ENCODE measurements at places on chromosomes 7 and 10.

- DNase-seq: no peak
Observed at GRCh38 chr7:45073031-45073785, 15.6 kb downstream of the NACAD start.

DNA sequence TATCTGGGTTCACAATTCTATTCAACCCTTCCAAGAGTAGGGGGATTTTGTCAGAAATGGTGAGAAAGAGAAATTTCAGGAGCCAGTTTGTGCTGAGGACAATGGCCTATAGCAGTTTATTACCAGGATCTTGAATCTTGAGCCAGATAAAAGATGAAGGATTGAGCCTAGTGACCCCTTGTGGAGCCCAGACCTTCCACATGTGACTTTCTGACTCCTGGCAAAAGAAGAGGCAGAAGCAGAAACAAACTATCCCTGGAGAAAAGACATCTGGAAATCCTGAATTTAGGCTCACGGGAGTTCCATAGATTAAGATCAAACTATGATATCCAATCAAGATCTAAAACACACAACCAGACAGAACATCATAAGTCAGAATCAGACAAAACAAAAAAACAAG lies 60.9 kb upstream of the CHRM2 start:
- DNase-seq: no peak

DNA sequence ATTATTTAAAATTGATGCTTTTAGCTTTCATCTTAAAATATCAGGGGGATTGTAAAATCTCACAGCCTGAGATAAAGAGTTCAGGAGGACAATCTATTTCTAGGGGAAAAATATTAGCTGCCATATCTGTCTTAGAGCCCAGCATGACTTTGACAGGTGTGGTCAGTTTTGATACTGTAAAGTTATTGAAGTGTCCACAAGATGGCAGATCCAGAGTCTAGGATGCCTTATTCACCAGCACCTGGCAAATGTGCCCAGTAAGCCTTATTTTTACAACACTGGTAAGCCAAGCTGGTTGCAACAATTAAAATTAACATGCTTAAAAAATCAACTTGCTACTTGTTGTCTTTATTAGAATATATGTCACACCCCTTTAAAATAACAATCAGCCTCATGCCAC lies 579.3 kb downstream of the SH2D4B start:
- no peak for DNase-seq

- DNase-seq: no peak
Observed at GRCh38 chr10:48526011-48526821, 78.7 kb downstream of the ARHGAP22 start.

DNA sequence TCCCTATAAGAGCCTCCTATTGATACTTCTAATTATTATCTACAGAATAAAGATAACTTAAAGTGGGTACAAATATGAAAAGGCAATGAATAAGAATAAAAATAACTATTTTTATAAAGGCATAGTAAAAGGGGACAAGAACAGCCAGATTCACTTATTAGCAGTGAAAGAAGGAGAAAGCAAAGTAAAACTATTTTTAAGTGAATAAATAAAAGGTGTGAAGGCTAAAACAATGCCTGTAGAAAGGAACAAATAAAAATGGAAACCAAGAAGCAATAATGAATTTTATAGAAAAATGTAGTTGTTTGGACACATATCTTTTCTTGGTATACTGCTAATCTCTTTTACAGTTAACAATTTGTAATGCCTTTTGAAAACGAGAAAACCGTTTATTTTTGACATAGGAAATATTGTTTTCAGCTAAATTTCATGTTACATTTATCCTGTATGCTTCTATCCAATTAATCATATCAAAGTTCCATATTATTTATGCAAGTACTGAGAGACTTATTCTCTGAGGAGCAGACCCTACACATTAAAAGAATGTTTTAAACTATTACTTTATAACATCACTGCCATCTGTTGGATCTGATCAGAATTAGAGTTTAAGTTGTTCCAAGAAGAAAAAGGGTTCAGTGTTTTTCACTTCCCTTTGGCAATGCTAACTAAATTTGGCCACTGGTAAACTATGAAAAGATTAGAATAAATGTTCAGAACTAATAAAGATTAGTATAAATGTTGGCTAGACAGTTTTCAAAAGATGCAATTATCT lies 59.1 kb downstream of the ARMC3 start:
- DNase-seq: no peak

DNA sequence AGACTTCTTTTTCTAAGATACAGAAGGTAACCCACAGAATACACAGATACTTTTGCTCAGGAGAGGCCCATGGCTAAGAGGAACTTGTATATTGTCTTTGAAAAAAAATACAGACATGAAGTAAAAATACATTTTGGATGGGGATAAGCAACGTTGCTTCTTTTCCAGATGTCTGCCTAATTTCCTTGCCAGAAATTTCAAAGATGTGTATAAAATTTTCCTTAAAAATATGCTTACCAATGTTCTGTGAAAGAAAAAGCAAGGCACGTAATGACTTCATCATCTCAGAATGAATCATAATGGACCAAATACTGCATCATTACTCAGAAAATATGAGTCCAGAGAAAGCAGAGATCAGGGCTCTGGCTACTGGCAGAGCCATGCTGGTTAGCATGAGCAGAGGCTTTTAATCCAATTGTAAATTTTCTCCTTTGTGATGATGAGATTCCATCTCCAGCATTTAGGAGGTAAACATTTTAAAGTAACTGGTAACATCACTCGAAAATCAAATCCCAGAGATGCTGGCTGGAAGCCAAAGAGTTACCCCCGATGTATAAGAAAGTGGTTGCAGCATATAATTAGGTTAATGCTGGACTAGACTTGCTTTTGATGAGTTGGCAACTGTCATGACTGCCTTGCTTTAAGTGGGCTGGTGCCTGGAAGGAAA lies 272.5 kb downstream of the SEMA3A start:
- no peak for DNase-seq

DNA sequence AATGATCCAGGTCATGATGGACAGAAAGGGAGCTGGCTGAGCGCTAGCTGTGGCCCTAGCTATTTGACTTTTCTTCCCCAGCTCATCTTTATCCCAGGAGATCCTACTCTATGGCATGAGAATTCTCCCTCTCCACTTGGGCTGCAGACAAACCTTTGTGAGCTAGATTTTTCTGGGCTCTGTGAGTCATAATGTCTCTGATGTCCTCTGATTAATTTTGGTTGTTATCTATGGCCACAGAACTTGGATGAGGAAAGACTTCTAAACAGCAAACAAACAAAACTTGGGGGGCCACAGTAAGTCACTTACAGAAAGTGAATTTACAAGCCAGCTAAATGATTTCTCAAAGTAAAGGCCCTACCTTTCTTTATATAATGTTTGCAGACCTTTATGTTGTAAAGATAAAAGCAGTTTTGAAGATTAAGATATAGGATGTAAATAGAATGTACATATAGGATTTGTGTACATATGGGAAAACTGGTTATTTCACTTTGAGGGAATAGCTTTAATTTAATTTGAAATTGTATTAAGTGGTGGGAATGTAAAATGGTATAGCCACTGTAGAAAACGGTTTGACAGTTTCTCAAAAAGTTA lies 10.4 kb downstream of the ABLIM1 start:
- DNase-seq: no peak

GRCh38 chr10:71397296-71398212 lies 834 bp downstream of the CDH23 start:
- DNase-seq: no peak

DNA sequence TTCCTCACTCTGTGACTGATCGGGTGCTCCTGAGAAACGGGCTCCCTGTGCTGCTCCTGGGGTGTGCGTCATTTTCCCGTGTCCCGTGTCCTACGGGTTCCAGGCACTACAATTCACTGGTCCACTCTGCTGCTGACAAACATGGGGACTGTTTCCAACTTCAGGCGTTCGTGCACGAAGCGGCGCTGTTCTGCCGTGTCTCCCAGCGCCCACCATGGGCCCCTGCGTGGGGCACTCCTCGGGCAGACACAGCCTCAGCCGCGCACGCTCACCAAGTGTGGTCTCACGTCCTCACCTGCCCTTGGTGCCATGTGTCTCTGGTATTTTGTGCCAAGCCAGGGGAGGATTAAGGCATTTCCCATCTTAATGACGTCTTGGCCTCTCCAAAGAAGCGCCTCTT lies 19.0 kb downstream of the GPR146 start:
- no peak for DNase-seq

DNA sequence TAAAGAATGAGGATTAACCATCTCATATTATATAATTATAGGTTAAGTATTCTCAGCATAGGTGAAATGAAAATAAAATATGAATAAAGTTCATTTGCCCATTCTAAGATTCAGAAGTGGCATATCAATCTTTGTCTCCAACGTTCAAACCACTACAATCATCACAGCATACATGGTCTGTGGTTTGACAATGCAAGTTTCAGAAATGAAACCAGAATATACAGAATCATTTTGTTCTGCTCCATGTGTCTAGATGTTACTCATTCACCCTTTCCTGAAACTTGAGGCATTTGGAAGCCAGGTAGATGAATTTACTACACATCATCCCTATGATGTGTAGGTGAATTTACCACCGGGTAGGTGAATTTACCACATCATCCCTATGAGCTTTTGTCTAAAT lies 44.5 kb upstream of the PPP1R3A start:
- no peak for DNase-seq

- DNase-seq: peak; percentile 35
Observed at GRCh38 chr7:143408686-143409561, at the start of gene EPHA1. TSS of gene EPHA1 (minus strand) at chr7:143408856. CDS start at chr7:143408805, 51 bp downstream.

Measured in activated CD4-positive, alpha-beta memory T cell treated with anti-CD3 and anti-CD28 coated beads, Interleukin-2, amount 10 ng/mL, durations not matched to agents 7 days and 5 days (primary cell).